ENCODE measurements at places on chromosomes 6 and 20.

DNA sequence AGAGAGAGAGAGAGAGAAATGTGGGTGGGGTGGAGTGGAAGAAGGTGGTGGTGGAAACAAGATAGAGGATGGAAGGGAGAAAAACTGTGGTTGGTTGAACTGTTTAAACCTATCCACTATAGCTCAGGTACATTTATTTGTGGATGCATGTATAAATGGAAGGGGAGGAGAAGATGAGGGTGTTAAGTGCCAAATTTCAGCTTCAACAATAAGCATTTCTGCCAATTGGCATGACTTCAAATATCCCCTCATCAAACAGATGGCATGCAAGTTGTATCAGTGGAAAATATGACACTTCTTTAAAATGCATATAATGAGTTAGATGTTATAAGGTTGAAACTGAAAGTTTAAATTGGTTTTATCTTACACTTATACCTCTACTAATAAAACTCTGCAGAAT, 216.1 kb downstream of the LMBRD1 start:
- peaks cover 21% of the 10 kb centered on the region for H3K27me3 ChIP-seq
- H3K36me3 ChIP-seq: no peaks in the 10 kb centered on the region
- H3K27ac ChIP-seq: no peak overlapping the region

GRCh38 chr6:131532580-131533039, 40.4 kb upstream of the ARG1 start:
- H3K4me1 ChIP-seq: peaks cover 32% of the 10 kb centered on the region
- no peaks in the 10 kb centered on the region for H3K36me3 ChIP-seq
- peaks cover 6% of the 10 kb centered on the region for H3K27me3 ChIP-seq

- no peak overlapping the region for H3K27ac ChIP-seq
- no peaks in the 10 kb centered on the region for H3K4me1 ChIP-seq
- peaks cover 4% of the 10 kb centered on the region for H3K27me3 ChIP-seq
- no peak for DNase-seq
Measured at GRCh38 chr20:52923123-52923937, 48.8 kb upstream of the TSHZ2 start.

GRCh38 chr6:158026054-158026900, 44.6 kb downstream of the SYNJ2 start:
- peak overlapping the region; percentile 99 for H3K27ac ChIP-seq
- peaks cover 42% of the 10 kb centered on the region for H3K4me1 ChIP-seq
- H3K4me3 ChIP-seq: peak overlapping the region; percentile 69
- DNase-seq: peak; percentile 91
- peaks cover 18% of the 10 kb centered on the region for H3K36me3 ChIP-seq

- peaks cover 28% of the 10 kb centered on the region for H3K4me1 ChIP-seq
- H3K4me3 ChIP-seq: no peak overlapping the region
- peaks cover 2% of the 10 kb centered on the region for H3K36me3 ChIP-seq
Measured at GRCh38 chr6:41373919-41374617, 38.7 kb downstream of the NCR2 start.

GRCh38 chr6:52725143-52725534, 38.1 kb downstream of the GSTA2 start:
- H3K36me3 ChIP-seq: no peaks in the 10 kb centered on the region
- DNase-seq: no peak
- no peak overlapping the region for H3K4me3 ChIP-seq
- no peaks in the 10 kb centered on the region for H3K4me1 ChIP-seq

- H3K36me3 ChIP-seq: no peaks in the 10 kb centered on the region
- peaks cover 23% of the 10 kb centered on the region for H3K27me3 ChIP-seq
- no peak for DNase-seq
- H3K4me3 ChIP-seq: no peak overlapping the region
- no peak overlapping the region for H3K27ac ChIP-seq
Measured at GRCh38 chr6:106390088-106390487, 29.6 kb downstream of the CRYBG1 start.

DNA sequence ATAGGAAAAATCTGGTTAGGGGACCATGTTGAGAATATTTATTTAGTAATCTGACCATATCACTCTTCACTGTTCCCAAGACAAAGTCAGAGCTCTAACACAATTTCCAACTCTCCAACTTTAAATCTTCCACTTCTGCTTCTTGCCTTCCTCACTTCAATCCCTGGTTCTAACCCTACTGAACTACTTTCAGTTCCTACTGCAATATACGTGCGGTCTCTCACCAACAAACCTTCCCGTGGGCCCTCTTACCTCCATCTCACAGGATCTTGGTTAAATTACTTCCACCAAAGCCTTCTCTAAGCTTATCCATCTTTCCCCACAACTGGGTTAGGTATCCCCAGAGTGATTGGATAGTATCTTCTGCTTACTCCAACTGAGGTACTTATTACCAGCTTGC, 8.0 kb downstream of the EIF2S2 start:
- no peak for DNase-seq
- H3K27ac ChIP-seq: peak overlapping the region; percentile 54
- peaks cover 74% of the 10 kb centered on the region for H3K36me3 ChIP-seq
- peaks cover 67% of the 10 kb centered on the region for H3K4me1 ChIP-seq
- H3K4me3 ChIP-seq: no peak overlapping the region
- H3K27me3 ChIP-seq: no peaks in the 10 kb centered on the region

All from activated CD8-positive, alpha-beta memory T cell treated with anti-CD3 and anti-CD28 coated beads, Interleukin-2, amount 10 ng/mL, durations not matched to agents 7 days and 5 days (primary cell).